ENCODE measurements at places on chromosomes 6 and 20.

- no peak for DNase-seq
Observed at GRCh38 chr20:41671143-41671542, 53.0 kb upstream of the CHD6 start.

- DNase-seq = no peak
Observed at GRCh38 chr6:35161266-35161665, 20.1 kb upstream of the TCP11 start.

DNA sequence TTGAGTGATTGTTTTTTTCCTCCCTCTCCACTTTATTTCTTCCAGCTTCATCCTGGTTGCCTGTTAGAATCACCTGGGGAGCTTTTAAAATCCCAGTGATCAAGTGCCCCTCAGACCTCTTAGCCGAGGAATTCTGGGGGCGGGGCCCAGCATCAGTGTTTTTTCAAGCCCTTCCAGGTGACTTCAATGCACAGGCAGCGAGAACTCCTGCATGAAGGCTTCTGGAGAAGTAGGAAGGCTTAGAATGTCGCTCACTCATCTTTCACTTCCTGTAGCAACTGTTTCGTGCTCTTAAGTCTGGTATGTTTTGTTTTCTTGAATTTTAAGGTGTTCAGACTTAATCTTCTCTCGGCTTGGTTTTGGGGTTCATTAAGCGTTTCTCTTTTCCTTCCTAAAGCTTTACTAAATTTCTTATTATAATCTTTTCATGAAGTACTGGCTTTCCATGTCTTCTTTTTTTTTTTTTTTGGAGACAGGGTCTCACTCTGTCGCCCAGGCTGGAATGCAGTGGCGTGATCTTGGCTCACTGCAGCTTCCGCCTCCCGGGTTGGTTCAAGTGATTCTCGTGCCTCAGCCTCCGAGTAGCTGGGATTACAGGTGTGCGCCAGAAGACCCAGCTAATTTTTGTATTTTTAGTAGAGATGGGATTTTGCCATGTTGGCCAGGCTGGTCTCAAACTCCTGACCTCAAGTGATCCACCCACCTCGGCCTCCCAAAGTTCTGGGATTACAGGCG lies 30.9 kb upstream of the TULP1 start:
- no peak for DNase-seq

DNA sequence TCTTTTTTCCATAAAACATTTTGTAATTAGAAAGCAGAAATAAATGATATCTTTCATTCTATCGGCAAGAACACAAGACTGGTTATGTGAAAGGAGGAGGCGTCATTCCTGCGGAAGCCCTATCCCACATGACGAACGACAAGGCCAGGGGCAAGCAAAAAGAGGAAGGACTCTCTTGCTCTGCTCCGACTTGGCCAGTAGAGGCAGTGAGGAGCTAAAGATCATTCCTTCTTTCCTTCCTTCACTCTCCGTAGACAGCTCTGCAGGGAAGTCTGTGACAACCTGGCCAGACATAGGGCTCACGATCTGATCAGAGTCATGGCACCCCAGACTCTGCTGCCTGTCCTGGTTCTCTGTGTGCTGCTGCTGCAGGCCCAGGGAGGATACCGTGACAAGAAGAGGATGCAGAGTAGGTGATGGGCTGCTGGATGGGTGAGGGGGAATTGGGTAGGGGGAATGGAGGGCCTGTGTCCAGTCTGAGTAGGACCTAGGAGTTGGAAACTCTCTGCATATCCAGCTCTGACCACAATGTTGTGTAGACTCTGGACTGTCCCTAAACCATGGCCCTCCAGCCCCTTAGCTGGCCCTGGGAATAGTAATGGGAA lies at the start of gene WFDC10A:
Gene WFDC10A, plus strand, starts transcription at position 244 of the 605 bp plus-strand sequence. Its CDS starts 75 bp downstream, at position 319.
- no peak for DNase-seq

- DNase-seq = no peak
Observed at GRCh38 chr6:56616967-56617366, 25.7 kb downstream of the DST start.

DNA sequence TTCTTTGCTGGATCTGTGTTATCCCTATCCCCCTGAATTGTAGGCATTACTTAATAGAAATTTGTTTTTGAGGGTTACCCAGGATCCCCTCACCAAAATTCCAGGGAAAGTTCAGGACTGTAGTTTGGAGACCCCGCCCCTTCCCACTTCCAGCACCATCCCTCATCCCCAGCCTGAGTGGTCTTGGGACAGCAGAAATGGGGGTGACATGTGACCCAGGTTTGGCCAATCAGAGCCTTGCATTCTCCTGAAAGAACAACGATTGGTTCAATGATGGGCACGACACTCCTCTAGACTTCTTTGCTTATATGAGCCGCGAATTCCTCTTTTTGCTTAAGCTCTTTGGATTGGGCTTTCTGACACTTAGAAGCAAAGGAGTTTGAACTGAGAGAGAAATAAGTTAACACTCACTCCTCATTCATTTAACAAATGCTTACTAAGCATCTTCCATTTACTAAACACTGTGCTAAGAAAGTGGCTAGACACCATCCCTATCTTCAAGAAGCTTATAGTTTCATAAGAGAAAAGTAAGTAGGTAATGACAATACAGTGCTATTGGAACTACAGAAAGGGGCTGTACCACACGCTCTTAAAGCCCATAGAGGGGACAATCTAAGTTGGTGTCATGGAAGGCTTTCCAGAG lies 24.9 kb upstream of the PAQR8 start:
- no peak for DNase-seq

Data from stimulated activated CD4-positive, alpha-beta T cell treated with anti-CD3 and anti-CD28 coated beads, Interleukin-15, amount 100 ng/mL, for 1 hour (primary cell).